ENCODE measurements at places on chromosomes 6 and 20.

DNA sequence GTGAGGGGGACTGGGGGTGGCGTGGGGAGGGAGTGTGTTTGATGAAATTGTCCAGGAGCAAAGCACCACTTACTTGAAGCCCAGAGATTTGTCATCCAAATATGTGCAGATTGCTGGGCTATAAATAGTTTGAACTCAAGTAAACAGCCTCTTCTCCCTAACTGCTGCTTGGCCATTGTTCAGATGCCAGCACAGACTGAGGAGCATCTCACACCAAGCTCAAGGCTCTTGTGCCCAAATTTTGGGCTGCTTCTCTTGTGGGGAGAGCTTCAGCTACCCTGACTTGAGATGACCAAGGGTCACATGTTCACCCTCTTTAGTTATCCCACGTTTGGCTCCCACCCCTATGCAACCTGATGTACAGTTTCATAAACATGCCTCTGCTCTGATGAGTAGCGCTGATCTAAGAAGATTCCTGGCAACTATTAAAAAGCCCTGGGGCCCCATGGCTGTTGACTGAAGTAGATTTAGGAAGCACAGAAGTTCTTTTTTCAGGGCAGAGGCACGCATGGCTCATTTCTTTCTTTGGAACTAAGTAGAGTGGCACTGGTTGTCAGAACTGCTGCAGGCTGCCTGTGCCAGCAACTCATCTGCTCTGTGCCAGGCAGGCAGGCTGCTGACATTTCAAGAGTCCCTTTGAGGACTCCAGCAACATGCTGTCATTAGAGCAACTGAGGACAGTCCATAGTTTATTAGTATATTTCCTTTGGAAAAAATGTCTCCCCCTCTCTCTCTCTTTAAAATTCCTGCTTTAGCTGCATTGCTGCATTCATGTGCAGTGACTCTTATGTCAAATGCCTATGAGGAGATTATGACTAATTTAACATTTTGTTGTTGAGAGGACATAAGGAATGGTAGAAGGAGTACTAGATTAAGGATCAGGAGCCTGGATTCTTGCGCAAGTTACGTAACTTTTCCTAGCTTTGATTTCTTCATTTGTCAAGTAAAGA is 9.6 kb upstream of the PKIG start:
- peak; percentile 63 for DNase-seq

GRCh38 chr6:4802312-4802935 is 26.2 kb downstream of the CDYL start:
- no peak for DNase-seq

DNA sequence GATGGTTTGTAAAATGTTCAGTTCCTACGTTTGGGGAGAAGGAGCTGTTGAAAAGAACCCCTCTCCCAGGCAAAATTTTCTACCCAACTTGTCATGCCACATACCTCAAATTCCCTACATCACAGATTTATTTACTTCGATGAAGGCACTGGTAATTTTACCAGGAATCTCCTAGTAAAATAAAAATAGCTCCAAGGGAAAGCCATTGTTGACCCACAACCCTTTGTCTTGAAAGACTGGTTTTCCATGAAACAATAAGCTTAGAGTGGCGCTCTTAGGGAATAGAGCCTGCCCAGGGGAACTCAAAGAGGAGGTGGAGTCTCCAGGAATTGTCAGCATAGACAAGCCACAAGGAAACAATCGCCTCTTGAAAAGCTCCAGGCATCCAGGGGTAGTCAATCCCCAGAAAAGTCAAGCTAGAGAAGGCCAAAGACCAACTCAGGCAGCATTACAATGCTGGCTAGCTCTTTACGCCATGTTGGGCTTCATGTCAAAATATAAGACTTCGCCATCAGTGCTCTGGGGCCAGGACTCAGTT is 99.2 kb upstream of the RREB1 start:
- no peak for DNase-seq

DNA sequence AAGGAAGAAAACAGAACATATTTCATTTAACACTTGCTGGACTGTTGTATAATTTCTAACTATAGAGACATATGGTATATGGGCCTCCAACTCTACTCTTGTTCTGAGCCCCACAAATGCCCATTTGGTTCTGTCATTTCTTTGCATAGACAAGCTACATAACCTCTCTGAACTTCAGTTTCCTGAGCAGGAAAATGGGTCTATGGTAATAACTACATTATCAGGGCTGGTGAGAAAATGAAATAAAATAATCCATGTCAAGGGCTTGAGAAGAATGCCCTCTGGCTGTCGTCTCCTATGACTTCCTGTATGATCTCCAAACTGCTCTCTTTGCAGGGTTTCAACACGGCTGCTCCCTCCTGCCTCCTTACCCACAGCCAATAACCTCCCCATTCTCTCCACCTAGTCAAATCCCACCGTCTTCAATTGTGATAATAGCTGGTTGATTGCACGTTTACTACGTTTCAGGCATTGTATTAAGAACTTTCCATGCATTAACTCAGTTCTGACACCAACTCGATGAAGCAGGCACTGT is 12.0 kb downstream of the ZCCHC3 start:
- DNase-seq = no peak

DNA sequence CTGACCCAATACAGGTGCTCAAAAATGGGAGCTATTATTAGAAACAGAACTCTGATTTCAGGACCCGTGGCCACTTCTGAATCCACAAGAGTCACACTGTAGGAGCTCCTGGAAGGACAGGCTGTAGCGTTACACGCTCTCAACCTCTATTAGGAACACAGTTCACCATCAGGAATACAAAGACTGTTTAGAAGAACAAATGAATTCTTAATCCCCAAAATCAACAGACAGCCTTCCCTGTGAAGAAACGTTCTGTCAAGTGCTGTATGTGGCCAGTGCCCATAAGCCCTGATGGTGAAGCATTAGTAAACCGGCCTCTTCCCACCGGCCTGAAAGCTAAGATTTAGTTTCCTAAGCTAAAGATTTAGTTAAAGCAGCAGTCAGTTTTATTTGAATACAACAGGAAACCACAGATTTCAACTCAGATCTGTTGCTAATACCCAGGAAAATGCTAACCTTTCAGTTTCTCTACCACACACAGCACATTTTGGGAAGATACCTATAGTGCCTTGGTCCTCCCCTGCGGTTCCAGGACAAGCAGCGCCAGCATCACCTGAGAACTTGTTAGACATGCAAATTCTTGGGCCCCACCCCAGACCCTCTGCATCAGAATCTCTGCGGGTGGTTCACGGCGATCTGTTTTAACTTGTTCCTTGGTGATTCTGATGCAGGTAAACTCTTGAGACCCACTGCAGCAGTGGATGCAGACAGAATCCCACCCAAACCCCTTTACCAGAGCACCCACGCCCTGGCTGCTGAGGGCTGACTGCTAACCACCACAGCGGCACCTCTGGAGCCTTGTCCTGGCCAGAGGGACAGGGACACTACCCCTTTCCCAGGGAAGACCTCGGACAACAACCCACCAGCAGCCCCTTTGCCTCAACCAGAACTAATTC is 33.4 kb downstream of the MTRES1 start:
- DNase-seq = no peak

DNA sequence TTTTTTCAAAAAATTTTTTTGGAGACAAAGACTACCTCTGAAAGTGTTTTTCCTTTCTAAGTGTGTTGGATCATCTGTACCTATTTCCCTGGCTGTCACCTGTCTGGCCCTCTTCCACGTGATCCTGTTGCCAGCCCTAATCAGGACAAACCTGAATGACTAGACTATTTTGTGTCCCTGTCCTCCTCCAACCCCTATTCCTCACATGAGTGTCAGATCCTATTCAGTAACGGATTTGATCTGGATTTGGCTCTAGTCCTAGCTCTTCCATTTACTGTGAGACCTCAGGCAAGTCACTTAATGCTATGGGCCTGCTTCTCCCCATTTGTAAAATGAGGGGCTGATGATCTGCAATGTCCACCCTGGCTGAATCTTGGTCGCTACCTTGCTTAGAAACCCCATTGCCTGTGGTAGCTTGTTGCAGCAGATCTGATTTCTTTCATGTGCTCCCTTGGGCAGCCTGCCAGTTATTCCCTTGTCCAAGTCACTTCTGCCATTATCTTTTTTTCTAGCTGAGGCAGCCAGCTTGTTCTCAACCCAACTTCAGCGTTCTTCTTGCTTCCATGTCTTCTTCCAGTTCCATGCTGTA is 4.8 kb downstream of the PHF20 start:
- no peak for DNase-seq

DNA sequence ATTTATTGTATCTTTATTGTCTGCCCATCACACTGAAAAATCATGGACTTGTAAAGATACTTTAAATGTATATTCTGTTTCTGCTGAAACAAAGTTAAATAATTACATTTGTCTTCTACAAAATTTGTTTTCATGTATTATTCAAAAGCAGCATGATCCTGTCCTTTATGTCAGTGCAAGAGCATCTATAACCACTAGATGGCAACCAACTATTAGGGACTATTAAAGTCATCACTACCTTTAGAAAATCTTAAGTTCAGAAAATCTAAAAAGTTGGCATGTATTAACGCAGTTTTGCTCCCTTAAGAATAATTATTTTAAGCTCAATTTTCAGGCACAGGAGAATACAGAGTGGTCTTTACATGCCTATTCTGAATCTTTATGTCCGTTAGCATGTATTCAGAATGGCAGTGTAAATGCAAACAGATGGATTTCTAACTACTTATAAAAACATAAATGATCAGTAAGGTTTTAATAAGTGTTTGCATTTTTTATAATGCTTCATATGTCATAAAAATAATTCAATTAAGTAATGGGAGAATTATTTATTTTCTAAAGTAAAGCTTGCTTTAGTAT is 17.8 kb downstream of the TMEM30A start:
- no peak for DNase-seq

- DNase-seq = no peak
These were observed 113.6 kb downstream of the TSHZ2 start for GRCh38 chr20:53085720-53086119.

DNA sequence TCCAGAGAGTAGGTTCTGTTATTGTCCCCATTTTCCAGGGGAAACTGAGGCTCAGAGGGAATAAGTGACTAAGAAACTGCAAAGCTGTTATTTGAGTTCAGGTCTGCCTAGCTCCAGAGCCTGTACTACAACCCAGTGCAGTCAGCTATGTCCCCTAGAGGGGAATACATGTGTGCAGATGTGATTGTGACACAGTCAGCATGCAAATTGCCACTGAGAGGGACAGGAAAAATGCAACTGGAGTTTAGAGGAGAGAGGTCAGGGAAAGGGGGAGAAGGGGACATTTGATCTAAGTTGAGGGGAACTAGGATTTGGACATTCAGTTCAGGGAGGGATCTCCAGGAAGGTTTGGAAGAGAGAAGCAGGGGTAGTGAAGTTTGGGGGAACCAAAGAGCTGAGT is 38.6 kb upstream of the EPB41L1 start:
- DNase-seq = no peak

DNA sequence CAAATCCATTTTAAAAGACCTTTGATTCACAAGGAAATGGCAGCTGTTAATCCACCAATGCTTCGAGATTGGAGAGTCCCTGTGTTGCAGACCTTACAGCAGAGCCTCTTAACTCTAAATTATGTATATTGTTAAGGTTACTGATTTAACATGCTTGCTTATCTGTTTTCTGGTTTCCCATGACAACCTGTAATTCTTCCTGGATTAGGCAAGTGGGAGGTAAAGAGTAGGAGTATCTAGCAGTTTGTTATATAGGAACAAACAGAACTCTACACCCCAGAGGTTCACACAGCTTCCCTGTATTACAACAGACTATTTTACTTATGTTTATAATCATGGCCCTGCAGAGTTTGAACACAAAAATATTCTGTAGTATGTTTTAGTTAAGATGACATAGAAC is 39.5 kb downstream of the NKX2-4 start:
- no peak for DNase-seq

DNA sequence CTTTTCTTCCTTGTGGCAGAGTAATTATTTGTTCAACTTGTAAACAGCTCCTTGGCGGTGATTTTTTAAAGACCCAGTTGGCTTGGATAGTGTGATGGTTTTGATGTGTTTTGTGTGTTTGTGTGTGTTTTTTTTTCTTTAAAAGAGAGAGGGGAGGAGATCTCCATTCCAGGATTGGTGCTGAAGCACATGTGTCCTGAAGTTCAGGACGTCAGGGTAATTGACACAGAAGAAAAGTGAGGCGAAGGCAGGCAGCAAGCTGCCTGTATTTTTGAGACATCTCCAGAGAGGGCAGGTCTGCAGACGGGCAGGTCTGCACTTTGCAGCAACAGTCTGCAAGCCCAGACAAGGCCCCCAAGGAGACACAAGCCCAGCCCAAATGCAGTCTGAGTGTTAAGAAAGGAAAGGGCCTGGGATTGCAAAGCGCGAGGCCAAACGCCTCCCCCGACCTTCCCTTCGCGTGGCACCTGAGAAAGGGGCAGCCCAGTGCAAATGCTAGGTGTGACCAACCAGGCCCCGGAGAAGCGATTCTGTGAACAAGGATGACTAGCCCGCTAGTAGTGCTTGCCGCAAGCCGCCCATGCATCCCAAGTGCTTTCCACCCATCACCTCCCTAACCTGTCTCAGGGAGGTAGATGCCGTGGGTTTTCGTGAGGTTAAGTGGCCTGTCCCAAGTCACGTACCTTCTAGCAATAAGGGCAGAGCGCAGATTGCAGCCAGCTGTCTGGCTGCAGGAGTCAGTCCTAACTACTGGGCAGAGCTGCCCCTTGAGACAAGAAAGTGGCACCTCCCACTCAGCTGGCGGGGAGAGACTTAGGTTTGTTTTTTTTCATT is 230.5 kb downstream of the ZMYND8 start:
- no peak for DNase-seq

GRCh38 chr20:21387528-21387927 is 9.8 kb downstream of the NKX2-4 start:
- no peak for DNase-seq

- DNase-seq = no peak
These were observed 35.3 kb downstream of the EFCAB8 start for GRCh38 chr20:32894026-32894483.

GRCh38 chr20:62339647-62340062 is 27.5 kb downstream of the LAMA5 start:
- DNase-seq = no peak

DNA sequence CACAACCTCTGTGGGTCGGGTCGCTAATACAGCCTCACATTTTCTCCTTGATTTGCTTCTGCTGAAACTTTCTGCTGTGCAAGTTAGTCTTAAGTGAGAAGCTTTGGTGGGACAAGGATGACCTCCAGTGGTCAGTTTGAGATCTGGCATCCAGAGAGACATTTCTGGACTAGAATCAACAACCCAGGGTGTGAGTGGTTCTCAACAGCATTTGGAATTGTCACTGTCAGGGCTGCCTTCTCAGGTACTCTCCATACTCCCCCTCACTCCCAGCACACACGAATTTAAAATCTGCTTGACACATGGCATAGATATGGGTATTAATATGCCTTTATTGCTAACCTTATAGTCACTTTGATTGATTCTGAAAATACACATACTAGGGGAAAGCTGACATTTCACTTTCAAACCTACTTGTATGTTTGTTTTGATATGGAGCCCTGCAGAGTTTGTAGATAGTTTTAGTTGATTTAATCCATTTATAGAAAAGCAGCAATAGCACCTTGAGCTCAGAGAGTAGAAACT is 13.2 kb downstream of the OTOR start:
- DNase-seq = peak; percentile 44

GRCh38 chr20:45229264-45230056 is 8.3 kb downstream of the SEMG2 start:
- DNase-seq = no peak

- no peak for DNase-seq
These were observed 119.9 kb upstream of the ASCC3 start for GRCh38 chr6:101001012-101001411.
